ENCODE measurements at places on chromosomes 6 and 20.

GRCh38 chr6:29593199-29593855, 8.4 kb downstream of the OR2H2 start:
- no peak for DNase-seq

- DNase-seq = no peak
These were observed 268.3 kb upstream of the TAB2 start for GRCh38 chr6:149049230-149049629.

GRCh38 chr20:13990465-13990864, at the start of gene SEL1L2:
Gene SEL1L2, minus strand, starts transcription at chr20:13990614. Its CDS starts 80 bp downstream, at chr20:13990534.
- DNase-seq = no peak

DNA sequence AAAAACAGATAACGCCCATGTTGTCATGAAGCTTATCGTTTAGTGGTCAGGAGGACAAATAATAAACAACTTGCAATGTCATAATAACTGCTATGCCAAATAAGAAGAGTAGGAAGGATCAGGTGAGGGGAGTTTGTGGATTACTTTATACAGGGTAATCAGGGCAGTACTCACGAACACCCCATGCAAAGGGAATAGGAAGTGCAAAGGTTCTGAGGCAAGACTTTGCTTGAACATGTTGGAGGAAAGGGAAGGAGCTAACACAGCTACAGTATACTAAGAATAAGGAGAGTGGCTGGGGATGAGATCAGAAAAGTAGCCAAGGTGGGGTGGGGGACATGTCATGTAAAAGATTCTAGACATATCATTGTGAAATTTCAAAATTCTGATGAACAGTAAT, 292.0 kb upstream of the RUNX2 start:
- DNase-seq = peak; percentile 27

DNA sequence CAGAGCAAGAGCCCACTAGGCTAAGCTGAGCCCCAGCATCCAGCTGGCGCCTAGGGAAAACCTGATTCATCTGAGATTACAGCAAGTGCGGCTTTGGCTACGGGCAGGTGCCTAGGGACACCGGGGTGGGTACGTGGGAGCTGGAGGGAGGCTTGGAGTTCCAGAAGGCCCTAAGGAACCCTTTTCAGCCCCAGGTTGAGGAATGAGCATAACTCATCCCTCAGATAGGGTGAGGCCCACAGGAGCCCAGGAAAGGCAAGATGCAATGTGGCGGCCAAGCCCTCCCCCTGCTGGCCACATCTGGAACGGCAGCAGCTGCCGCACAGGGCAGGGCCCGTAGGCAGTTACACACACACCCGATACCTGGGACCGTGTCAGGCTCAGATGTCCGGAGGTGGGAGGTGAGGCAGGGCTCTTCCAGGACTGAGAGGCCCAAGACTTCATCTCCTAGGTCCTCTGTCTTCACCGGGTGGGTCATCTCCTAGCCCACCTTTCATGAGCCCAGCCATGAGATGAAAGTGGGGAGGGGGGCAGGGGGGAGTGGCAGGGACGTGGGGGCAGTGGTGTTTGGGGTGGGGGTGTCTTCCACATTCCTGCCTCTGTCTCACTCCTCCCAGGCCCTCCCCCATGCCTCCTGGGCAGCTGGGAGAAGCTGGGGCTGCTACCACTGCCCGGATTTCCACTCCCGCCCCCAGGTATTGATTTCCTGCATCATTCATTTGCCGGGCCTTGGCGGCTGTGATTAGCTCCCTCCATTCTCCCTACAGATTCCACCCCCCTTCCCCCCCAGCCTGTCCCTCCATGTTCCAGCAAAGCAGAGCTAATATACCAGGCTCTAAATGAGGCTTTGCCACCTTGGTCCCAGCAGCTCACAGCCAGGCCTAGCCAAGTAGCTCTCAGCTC, 5.5 kb downstream of the MDGA1 start:
- DNase-seq = peak; percentile 52

DNA sequence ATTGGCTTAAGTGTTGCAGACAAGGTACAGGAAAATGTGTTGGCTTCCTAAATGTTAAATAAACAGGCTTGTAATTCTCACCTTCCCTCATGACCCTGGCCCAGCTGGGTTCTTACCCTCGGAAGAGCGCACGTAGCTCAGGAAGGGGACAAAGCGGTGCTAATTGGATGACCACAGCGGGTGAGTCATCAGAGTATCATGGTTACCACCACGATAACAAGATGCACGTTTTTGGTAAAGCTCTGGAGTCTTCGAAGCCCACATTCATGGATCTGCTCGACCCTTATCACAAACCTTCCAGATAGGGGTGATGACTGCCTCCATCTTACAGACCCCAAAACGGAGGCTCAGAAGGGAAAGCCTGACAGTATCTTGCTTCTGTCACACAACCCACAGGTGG, 32.8 kb downstream of the APCDD1L start:
- no peak for DNase-seq

- no peak for DNase-seq
These were observed 85.0 kb downstream of the NFATC2 start for GRCh38 chr20:51457533-51457932.

- DNase-seq = no peak
These were observed 231.0 kb downstream of the MEI4 start for GRCh38 chr6:77883851-77884250.

- no peak for DNase-seq
These were observed 13.4 kb downstream of the FOXC1 start for GRCh38 chr6:1622851-1623768.

DNA sequence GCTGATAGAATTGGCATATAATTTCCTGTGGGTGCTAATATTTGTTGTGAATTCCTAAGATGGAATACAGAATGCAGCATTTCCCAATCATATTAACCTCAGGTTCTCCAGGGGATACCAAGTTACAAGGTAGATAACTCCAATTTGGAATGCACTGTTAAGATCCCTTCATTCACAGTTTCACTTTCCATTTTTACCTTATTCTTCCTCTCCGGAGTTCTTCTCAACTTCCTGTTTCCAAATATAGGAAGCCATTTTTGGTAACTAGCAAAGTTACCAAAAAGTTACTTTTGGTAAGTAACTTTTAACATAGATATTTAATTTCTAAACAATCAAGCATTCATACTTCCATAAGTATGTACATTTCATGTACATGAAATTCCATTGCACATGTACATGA, 63.5 kb upstream of the PHACTR2 start:
- DNase-seq = peak; percentile 60

DNA sequence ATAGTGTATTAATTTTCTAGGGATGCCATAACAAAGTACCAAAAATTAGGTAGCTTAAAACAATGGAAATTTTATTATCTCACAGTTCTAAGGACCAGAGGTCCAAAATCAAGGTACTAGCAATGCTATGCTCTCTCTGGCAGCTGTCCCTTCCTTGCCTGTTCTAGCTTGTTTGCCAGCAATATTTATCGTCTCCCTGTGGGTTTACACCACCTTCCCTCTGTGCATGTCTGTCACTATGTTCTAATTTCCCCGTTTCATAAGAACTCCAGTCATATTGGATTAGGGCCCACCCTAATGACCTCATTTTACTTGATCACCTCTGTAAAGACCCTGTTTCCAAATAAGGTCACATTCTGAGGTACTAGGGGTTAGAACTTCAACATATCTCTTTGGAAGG, 217.2 kb downstream of the IBTK start:
- DNase-seq = no peak

DNA sequence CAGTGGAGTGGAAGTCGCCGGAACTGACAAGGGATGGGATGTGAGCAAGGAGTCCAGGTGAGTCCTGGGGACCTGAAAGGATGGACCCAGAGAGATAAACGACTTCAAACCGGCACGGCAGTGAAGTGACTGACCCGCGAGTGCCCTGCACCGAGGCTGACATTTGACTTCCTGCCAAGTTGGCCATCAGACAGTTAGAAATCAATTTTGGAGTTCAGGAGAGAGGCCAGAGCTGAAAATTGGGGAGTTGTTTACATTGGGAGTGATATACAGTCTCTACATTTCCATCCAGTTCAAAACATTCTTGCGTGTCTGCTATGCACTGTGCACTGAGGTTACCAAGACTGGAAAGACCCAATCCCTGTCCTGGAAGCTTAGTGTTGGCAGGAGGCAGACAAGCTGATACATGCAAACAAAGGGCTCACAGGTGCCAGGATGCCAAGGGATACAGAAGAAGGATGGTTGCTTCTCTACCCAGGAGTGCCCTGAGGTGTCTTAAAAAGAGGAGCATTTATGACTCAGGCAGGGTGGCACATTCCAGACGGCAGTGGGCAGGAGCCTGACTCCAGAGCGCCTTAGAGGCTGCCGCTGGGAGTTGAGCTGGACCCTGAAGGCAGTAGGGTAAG, 186.6 kb downstream of the MTHFD1L start:
- no peak for DNase-seq

- DNase-seq = no peak
These were observed 7.4 kb downstream of the ADRM1 start for GRCh38 chr20:62309947-62310756.

DNA sequence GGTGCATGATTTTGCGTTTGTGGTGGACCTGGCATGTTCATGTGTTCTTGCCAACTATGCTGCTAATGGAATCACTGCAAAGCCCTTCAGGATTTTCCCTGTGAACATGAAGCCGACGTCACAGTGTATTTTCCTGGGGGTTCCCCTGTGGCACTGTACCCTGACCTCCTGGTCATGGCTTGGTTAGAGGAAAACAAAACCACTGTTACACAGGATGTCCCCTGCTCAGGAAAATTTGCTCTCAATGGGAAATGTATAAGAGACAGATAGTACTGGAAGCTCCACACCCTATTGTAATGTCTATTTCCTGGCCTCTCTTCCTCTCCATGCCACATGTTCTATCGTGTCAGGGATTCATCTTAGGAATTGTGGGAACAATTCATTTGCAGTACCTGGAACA, 19.7 kb downstream of the TSHZ2 start:
- DNase-seq = no peak

GRCh38 chr6:53441761-53442160, 93.0 kb upstream of the ELOVL5 start:
- no peak for DNase-seq

DNA sequence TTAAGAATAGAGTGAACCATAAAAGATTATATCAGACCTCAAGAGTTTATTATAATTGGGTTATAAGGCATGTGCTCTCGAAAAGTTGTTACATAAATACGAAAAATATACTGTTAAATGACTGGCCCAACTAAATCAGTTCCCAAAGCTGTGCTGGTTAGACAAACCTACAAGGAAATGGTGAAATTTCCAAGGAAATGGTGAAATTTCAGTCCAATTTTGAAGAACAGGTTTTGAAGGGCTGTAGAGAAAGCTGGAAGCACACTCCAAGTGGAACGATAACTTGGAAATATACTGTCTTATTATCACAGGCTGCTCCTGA, 400 bp upstream of the TRMT11 start:
- no peak for DNase-seq

GRCh38 chr6:124963831-124964763, 1.9 kb downstream of the RNF217 start:
- peak; percentile 70 for DNase-seq

DNA sequence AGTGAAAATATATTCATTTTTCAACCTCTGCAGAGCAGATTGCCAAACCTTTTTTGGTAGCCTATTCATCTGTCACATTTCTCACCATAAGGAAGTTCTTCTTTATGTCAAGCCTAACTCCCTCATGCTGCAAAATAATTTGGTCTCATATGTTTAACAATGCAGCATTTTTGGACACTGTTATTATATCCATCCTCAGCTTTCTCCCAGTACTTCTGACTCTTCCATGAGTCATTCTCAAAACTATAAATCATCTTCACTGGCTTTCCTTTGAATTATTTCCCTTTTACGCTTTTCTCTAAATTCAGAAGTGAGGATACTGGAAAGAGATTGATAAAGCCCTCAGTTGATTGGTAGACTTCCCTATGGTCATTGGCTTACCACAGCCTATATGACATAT, 192.2 kb downstream of the TPBG start:
- no peak for DNase-seq

DNA sequence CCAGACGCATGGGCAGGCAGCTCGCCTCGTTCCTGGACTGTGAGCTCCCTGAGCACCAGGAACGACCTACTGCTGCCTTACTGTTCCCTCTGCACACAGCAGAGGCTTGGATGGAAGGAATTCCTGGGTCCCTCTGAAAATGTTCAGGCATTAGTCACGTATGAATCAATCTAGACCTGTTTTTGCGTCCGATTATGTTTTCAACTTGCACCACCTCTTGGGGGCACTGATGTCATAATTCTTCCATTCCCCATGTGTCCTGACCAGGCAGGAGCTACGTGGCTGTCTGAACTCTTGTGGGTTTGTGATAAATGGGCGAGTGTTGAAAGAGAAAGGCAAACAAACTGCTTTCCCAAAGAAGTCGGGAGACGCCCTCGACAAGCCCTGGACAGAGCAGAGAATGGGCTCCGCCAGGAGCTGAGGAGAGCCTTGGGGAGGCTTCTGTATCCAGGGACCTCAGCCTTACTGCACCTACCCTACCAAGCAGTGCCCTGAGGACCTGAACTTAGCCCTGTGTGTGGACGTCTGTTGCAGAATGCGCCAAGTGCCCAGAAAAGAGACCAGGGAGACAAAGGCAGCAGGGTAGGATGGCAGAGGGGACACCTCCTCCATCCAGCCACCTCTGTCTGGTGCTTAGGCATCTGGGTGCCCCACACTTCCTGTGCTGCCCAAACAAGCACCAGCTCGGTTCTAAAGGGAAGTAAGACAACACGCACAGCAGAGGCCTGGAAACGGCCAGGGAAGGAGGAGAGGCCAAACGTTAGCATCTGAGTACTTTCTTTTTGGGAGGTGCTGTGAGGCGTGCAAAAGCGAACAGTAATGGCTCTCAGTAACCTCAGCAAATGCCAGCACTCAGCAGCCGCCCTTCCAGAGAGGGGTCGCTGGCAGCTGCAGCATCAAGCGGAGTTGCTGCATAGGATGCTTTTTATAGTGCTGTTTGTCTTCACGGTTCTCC, 124.2 kb downstream of the LY86 start:
- peak; percentile 77 for DNase-seq

- no peak for DNase-seq
These were observed 19.1 kb downstream of the ZSCAN23 start for GRCh38 chr6:28424163-28424562.

DNA sequence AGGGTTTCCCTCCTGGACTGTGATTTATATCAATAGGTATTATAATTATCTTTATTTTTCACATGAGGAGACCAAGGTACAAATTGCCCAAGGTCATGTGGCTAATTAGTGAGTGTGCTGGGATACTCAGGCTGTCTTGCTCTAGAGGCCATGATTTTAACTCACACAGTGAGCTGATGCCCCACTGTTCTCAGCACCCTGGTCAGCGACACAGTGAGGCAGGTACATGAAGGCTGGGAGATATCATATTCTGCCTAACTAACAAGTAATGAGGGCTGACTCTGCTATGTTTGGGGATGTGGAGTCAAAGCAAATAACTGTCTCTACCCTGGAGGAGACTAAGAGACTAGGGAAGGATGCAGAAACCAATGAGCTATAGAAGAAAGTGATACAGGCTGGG, 501.1 kb downstream of the PTPRT start:
- DNase-seq = no peak

GRCh38 chr6:15389765-15390723, 144.2 kb downstream of the JARID2 start:
- DNase-seq = peak; percentile 35

- no peak for DNase-seq
These were observed 112.9 kb downstream of the FOXO3 start for GRCh38 chr6:108673602-108674001.

GRCh38 chr6:17454316-17455005, 61.1 kb downstream of the CAP2 start:
- no peak for DNase-seq

GRCh38 chr6:144036064-144036834, 28.2 kb upstream of the PLAGL1 start:
- DNase-seq = peak; percentile 88

All from inflammatory macrophage treated with lipopolysaccharide for 4 hours (primary cell).